Mammary epithelial cell (primary cell): ENCODE measurements at places on chromosomes 16 and 17. TPM values are rescaled to one million over a fixed set of nuclear protein-coding genes. Genes with fewer than 3 reads are reported as not detected.

Gene CA5A
- not detected for polyA plus RNA-seq

Gene ZNF423
- 0.01 TPM for polyA plus RNA-seq

Gene UTP18
- polyA plus RNA-seq = 20.6 TPM

Gene ST6GALNAC1
- not detected for polyA plus RNA-seq

Gene CEMP1
- not detected for polyA plus RNA-seq

Gene DCTPP1
- 111 TPM for polyA plus RNA-seq

Gene ACBD4
- 3.1 TPM for polyA plus RNA-seq

Gene CD300C
- polyA plus RNA-seq = not detected

Gene MT1A
- polyA plus RNA-seq = 0.65 TPM

Gene ENPP7
- not detected for polyA plus RNA-seq

Gene CRHR1
- polyA plus RNA-seq = not detected

Gene NACA2
- polyA plus RNA-seq = not detected

Gene CDRT15L2
- polyA plus RNA-seq = not detected

Gene ZNF469
- polyA plus RNA-seq = 0.05 TPM

Gene NT5M
- polyA plus RNA-seq = 1.3 TPM

Gene ATAD5
- 2.3 TPM for polyA plus RNA-seq

Gene ABCC11
- 0.42 TPM for polyA plus RNA-seq

Gene TPSB2
- not detected for polyA plus RNA-seq

Gene TPSAB1
- polyA plus RNA-seq = not detected

Gene CRISPLD2
- 0.59 TPM for polyA plus RNA-seq

Gene CD79B
- 0.73 TPM for polyA plus RNA-seq

Gene NOTUM
- polyA plus RNA-seq = 0.02 TPM

Gene NSMCE1
- polyA plus RNA-seq = 54.1 TPM

Gene GGT6
- 2.0 TPM for polyA plus RNA-seq

Gene MPP2
- polyA plus RNA-seq = 0.75 TPM

Gene SETD6
- 10.0 TPM for polyA plus RNA-seq

Gene SERPINF2
- 10.1 TPM for polyA plus RNA-seq

Gene CDH11
- 44.9 TPM for polyA plus RNA-seq

Gene CCL8
- not detected for polyA plus RNA-seq

Gene TNK1
- 17.4 TPM for polyA plus RNA-seq

Gene SLC52A1
- 0.39 TPM for polyA plus RNA-seq

Gene CFAP97D1
- polyA plus RNA-seq = 0.03 TPM

Gene MINK1
- 98.0 TPM for polyA plus RNA-seq

Gene PIGL
- polyA plus RNA-seq = 16.2 TPM

Gene OMG
- not detected for polyA plus RNA-seq

Gene ALG1
- polyA plus RNA-seq = 29.5 TPM

Gene HBA2
- polyA plus RNA-seq = not detected

Gene IL21R
- polyA plus RNA-seq = 5.4 TPM

Gene EPOP
- 2.4 TPM for polyA plus RNA-seq

Gene COL1A1
- 1.8 TPM for polyA plus RNA-seq
